ENCODE measurements at places on chromosomes 1 and 21.

- DNase-seq = no peak
Measured at GRCh38 chr21:39612233-39613040, at the start of gene B3GALT5. Gene B3GALT5 (plus strand): TSS chr21:39612940. CDS start chr21:39660560, 47,620 bp downstream.

DNA sequence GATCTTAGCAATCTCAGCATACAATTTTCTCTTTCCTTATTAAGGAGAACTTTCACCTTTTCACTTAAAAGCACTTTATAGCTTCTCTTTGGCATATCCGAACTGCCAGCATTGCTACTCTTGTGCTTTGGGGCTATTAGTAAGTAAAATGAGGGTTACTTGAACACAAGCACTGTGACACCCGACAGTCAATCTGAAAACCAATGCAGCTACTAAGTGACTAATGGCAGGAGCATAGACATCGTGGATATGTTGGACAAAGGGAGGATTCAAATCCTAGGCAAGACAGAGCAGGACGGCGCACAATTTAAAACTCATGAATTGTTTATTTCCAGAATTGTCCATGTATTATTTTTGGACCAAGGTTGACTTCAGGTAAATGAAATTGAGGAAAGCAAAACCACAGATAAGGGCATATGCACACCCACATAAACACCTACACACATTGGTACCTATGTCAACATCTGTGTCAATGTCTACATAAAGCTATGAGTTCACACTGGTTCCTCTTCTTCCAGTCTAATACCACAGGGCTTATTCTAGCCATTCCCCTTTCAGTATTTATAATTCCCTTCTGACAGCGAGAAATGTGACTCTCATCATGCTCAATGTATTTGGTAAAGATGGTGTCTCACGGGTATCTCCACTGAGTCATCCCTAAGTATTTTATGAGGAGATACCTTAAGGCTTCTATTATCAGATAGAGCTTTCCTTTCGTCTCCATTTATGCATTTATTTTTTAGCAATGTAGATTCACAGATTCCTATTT lies 75.3 kb upstream of the RALGPS2 start:
- no peak for DNase-seq

GRCh38 chr1:204128964-204129896 lies 22.6 kb downstream of the ETNK2 start:
- peak; percentile 28 for DNase-seq

- no peak for DNase-seq
Measured at GRCh38 chr1:81470275-81470674, 330.5 kb upstream of the ADGRL2 start.

- no peak for DNase-seq
Measured at GRCh38 chr1:59434336-59434735, 137.4 kb downstream of the FGGY start.

- no peak for DNase-seq
Measured at GRCh38 chr1:153349363-153350320, 1.0 kb upstream of the PGLYRP4 start.

DNA sequence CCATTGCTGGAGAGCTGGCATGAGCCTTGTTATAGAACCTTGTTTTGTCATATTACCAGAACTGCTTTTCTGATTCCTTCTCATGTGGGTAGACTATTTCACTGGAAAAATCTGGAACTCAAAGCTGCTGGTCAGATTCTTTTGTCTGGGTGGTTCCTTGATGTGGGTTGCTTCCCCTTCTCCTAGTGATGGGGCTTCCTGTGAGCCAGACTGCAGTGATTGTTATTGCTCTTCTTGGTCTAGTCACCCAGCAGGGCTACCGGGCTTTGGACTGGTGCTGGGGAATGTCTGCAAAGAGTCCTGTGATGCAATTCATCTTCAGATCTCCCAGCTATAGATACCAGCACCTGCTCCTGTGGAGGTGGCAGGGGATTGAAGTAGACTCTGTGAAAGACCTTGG lies 59.4 kb downstream of the GPR137B start:
- no peak for DNase-seq

GRCh38 chr1:241332987-241333386 lies 24.0 kb downstream of the RGS7 start:
- no peak for DNase-seq

DNA sequence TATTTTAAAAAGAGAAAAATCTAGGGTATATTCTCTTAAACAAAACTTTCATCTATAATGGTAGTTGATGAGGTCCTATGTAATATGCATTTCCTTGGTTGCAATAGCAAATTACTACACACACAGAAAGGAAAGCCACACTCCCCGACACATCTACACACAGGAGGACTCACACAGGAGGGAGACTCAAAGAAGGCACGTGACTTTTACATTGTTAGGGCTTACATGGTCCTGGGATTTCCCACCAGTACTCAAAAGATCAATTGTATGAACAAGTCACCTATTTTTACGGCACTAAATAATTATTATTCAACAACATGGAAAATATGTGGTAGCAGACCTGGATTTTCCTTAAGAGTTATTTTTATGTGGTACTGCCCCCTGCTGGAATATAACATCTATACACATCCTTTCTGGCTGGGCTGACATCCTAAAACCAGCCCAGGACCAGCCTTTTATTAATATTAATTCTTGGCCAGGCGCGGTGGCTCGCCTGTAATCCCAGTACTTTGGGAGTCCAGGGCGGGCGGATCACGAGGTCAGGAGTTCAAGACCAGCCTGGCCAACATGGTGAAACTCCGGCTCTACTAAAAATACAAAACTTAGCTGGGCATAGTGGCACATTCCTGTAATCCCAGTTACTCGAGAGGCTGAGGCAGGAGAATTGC lies 33.9 kb upstream of the LGALS8 start:
- no peak for DNase-seq

DNA sequence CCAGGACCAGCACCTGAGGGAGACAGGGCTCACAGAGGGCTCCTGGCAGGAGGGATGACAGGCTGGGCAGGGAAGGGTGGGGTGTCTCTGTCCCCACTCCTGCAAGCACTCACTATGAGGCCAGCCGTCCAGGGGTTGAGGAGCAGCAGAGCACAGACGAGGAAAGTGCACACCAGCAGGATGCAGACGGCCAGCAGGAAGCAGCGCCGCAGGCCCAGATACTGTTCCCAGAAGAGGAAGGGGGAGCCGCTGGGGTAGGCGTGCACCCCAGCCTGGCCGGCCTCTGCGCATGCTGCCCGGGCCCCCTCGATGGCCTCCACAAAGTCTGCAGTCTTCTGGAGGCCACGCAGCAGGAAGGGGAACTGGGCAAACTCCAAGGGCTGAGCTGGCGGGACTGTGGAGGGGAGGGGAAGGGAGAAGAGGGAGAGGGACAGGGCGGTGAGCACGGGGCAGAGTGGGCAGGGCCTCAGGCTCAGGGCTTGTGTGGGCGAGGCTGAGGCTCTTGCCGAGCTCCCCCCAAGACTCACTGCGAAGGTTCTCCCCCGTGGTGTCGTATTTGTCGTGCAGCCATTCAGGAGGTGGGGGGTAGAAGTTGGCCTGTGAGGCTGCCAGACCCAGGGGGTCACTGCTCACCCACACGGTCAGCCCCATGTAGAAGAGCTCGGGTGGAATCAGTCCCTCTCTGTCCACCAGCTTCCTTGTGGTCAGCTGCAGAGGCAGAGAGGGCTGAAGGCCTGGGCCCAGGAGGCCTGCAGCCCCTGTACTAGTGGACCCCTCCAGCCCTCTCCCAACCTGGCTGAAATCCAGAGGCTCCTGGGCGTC lies 16.5 kb downstream of the PTCH2 start:
- no peak for DNase-seq

GRCh38 chr1:42359466-42359865 lies 21.1 kb upstream of the RIMKLA start:
- no peak for DNase-seq

DNA sequence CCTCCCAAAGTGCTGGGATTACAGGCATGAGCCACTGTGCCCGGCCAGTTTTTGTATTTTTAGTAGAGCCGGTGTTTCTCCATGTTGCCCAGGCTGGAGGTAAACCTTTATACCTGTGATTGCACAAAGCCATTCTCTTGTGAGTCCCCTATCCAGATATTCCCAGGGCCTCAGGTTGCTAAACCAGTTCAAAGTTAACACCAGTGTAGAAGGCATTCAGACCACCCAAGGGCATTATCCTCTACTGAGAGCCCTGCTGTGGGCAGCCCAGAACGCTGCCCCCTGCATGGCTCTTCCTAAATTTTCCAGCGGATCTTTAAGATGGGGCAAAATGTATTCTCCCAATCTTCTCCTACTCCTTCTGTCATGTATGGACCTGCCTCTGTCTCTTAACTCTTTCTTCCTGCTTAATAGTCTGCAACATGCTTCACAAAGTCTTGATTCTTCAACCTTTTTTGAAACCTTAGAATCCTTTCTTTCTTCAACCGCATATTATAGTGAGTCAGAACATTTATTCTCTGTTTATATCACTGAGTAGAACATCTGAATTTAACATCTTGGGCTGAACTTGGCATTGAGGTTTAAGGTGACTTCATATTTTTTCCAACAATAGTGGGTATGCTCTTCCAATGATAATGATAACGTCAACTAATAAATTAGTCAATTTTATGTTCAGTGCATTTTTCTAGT lies 36.0 kb downstream of the UBE4B start:
- no peak for DNase-seq

- DNase-seq = no peak
Measured at GRCh38 chr1:162072740-162073139, 3.2 kb downstream of the NOS1AP start.

DNA sequence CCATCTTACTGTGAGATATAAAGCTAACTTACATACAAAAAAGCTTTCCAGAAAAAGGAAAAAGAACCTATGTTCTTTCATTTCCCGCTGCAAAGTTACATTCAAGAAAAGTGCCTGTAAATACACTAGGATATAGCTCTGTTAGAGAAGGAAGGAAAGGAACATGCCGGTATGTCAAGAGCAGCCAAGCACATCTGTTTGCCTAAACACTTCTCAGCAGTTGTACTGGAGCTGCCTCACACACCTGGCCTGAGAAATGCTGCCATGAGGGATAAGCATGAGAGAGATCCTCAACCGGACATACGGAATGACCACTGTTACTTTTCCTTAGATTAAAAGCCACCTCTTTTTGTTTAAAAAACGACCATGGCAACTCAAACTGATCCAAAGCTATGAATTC lies 189.7 kb downstream of the RERE start:
- DNase-seq = no peak

DNA sequence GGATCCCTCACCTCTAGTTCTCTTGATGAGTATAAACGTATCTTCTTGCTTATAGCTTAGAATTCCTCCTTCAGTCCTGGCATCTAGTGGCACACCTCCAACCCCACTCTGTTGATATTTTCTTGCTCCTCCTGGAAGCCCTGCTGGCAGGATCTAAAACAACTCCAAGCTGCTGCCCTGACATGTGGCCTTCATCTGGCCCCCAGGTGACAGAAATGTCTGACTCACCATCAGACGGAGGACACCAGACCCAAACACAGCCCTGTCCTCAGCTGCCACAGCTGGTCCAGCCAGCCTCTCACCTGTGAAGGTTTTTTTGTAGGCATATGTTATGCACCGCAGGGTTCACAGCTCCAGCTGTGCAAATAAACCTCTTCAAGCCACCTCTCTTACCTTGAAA lies 53.4 kb downstream of the KRTAP19-8 start:
- no peak for DNase-seq

DNA sequence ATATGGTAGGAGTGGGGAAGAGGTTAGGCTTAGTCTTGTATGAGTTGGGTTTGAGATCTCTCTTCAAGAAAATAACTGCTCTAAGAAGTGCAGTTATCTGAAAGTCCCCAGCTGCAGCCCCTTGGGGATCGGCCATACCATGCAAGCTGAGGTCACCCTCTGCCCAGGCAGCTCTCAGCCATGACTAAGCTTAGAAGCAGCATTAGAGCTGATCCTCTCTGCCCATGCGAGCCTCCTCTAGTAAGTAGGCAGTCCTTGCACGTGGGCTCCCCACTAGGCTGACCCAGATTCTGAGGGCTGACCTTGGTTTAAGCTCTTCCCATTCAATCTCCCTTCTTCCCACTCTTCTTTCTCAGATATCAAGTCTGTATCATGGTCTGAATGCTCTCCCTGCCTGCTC lies 121.0 kb upstream of the UBE2U start:
- no peak for DNase-seq

DNA sequence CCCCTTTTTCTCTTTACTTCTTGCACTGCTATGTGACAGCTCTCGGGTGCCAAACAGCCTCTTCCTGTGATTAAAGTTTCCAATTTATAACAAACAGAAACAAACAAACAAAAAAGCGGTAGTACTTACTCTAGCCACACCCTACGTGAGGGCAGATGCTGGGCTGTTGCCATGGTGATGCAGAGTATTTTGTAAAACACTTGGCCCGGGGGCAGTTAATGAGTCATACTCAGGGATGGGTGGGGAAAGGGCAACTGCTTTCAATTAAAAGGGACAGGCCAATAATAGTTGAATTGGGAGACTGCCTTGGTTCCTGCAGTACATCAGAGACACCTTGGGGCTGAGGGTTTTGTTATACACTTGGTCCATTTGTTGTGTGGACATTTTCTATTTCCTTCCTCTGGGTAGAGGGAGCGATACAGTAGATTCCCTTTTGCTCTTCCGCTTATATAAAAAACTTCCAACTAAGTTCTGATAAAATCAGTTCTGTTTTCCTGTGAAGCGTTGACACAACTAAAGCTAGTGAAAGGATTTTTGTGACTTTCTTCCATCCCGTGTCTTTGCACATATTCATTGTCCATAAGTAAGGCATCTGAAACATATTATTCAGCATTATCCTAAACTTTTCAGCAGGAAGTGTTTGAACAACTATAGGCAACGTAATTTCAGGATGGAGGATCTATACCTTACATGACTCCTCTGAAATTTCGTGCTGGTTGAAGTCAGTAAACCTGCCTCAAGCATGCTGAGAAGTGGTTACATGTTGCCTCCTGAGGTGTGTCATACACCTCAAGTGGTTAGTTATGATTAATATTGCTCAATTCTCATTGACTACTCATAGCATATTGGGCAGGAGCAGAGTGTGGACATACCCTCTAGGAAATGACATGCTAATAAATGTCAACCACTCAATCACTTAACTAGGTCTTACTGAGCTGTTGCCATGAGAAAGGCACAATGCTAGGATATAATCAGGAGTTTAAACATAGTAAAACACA lies 36.7 kb upstream of the THEM4 start:
- peak; percentile 67 for DNase-seq

GRCh38 chr21:38888991-38889561 lies 83.3 kb downstream of the ETS2 start:
- no peak for DNase-seq

DNA sequence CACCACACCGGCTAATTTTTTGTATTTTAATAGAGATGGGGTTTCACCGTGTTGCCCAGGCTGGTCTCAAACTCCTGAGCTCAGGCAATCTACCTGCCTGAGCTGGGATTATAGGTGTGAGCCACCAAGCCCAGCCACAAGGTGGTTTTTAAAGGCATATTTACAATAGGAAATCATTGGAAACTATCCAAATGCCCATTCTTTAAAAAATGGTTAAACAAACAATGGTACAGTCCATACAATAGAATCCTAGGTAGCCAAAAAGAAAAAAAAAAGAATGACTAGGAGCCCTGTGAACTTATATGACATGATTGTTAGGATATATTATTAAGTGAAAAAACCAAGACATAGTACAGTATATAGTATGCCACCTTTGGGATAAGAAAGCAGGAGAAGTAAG lies 5.3 kb downstream of the ATP2B4 start:
- no peak for DNase-seq

DNA sequence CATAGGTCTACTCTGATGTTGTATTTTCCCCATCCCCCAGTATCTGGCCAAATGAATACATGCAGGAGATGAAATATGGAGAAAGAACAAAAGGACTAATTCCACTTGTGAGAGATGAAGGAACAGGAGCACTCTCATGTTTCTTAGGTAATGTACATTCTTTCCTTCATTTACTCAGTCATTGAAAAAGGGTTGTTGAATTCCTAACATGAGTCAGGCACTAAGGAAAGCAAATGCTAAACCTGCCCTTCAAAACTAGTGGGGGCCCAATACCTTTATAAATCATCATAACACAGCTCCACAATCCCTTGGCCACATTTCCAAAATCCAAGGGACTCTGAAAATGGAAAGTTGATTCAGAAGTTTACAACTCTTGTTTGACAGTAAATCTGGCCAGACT lies 94.3 kb downstream of the DIRAS3 start:
- DNase-seq = no peak

Measured in stimulated activated CD4-positive, alpha-beta T cell treated with anti-CD3 and anti-CD28 coated beads, Interleukin-2, amount 100 ng/mL, for 4 hours (primary cell).